ENCODE measurements at places on chromosomes 5 and 9.

- DNase-seq, result no peak
Measured at GRCh38 chr5:144177548-144177947, 6.9 kb downstream of the KCTD16 start.

DNA sequence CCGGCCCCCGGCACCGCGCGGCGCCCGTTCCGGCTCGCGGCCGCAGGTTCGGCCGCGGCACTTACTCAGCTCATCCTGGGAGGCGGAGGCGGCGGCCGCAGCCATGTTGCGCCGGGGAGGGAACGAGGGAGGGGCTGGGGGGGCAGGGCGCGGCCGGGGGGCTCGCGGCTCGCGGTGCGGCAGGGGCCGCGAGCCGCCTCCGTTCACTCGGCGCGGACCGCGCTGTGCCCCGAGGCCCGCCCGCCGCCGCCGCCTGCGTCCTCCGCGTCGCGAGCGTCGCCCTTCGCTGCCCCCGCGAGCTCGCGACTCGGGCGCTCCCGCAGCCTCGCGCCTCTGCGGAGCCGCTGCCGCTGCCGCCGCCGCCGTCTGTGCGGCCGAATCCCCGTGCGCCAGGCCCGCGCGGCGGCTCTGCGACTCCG is 735 bp downstream of the ECPAS start:
- DNase-seq, result no peak

- DNase-seq, result no peak
Measured at GRCh38 chr5:83937837-83938236, 217.2 kb upstream of the HAPLN1 start.

GRCh38 chr5:139749242-139749641 is 46.4 kb upstream of the PSD2 start:
- no peak for DNase-seq

DNA sequence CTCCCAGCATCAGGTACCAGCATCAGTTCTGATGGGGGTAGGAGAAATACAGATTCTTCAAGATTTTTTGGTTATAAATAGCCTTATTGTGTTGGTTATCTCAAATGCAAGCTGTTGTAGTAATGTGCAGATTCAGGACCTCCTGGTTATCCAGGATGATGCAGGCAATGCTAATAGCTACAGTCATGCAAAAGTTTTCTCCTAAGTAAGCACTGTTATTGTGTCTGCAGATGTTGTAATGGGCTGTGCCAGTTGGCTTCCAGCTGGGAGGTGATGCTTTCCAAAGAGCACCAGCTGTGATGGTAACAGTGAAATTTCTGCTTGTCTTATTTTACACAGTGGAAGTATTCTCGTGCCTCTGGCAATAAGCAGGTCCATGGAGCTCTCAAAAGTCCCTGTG is 719.2 kb upstream of the CTNND2 start:
- no peak for DNase-seq

DNA sequence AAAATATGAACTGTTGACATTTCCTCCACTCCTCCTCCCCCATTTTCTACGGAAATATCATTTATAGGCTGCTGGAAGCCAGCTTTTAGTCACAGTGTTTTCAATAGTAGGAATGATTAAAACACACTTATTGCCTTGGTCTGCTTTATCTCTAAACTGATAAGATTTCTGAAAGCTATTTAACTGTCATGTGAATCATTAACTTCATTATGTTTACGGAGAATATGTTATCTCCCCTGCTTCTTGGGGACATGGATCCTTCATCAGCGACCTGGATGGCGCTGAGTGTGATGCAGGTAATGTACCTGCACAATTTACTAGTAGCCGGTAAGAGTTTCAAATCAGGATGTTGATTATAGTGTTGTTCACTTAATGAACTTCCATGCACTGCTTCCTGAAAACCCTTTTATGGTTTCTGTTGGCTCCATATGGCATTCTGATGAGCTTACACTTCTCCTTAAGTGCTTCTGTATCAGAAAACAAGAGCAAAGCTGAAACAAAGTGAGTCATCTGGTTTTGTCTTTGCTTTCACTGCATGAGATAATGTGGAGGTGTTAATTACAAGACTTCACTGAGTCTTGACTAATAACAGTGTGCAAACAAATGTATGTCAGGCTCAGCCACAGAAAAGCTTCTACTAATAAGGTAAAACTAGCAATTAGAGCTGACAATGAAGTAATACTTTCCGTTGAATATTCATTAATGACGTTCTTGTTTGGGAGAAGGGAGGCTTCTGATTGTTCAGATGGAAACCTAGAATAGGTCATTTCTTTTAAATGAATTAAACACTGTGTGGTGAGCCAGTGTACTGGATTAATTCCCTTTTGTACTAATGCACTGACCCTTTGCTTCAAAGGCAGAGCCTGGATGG is 162.4 kb upstream of the ZNF608 start:
- DNase-seq, result peak; percentile 59

DNA sequence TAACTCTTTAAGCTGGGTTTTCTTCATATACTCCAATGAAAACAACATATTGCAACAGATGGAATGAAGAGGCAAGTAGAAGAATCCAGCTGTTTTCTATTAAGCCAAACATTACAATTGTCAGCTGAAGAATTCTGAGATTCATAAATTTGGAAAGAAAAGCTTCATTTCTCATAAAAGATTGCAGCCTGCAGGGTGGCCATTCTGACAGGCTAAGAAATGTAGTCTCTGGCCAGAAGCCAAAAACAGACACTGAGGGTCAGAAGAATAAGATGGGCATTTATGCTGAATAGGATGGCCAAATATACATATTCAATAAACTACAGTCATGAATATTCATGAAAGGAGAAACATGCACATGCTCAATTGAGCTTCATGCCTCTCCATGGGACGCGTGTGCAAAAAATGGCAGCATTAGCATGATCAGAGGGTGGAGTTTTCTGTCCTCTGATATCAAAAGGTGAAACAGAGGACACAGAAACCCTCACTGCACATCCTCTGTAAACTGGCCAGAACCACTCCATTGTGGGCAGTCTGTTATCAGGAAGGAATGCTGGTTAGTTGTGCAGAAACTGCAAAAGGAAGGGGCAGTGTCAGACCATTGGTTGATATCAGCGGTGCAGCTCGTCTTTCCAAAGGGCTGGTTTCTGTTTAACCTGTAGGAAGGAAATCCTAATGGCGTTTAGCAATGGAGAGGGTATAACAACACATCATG is 50.2 kb downstream of the FXN start:
- peak; percentile 5 for DNase-seq

DNA sequence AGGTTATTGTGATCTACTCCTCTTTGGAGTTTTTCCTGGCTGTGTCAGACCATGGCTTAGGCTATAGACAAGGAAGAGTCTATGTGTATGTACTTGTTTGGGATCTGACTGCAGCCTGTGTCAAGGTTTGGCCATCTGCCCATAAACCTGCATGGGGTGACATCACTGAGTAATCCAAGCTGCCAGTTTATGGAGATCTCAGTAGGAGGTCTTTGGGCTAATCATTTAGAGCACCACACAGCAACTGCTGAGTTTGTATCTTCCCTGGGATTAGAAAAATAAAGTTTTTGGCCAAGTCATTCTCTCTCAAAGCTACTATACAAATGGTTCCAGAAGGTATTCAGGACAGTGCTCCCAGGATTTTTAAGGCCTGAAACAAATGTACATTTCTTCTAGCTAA is 65.5 kb upstream of the HSPB3 start:
- DNase-seq, result peak; percentile 60

GRCh38 chr9:81798606-81799005 is 109.3 kb upstream of the TLE1 start:
- DNase-seq, result no peak
